ENCODE measurements at places on chromosomes 2 and 18. TPM values are rescaled to one million over a fixed set of nuclear protein-coding genes. Genes with fewer than 3 reads are reported as not detected.

GCKR gene
- 0.24 TPM for total RNA-seq

SNED1 gene
- total RNA-seq, result 151 TPM

ITGB6 gene
- total RNA-seq, result 15.0 TPM

TOGARAM2 gene
- total RNA-seq, result not detected

ORC4 gene
- total RNA-seq, result 32.3 TPM

EFEMP1 gene
- total RNA-seq, result 82.1 TPM

EIF2B4 gene
- 29.5 TPM for total RNA-seq

INPP5D gene
- 0.65 TPM for total RNA-seq

NMUR1 gene
- not detected for total RNA-seq

HES6 gene
- total RNA-seq, result 2.2 TPM

DSC2 gene
- 1.7 TPM for total RNA-seq

ZBTB7C gene
- total RNA-seq, result not detected

NETO1 gene
- total RNA-seq, result not detected

REG3A gene
- total RNA-seq, result not detected

GKN1 gene
- total RNA-seq, result not detected

VSNL1 gene
- total RNA-seq, result not detected

IL1F10 gene
- total RNA-seq, result not detected

HOXD13 gene
- not detected for total RNA-seq

UGT1A1 gene
- total RNA-seq, result not detected

SLC16A14 gene
- 1.2 TPM for total RNA-seq

TMEM247 gene
- not detected for total RNA-seq

DSG4 gene
- total RNA-seq, result not detected

All from epithelial cell of alveolus of lung (primary cell).